ENCODE measurements at places on chromosomes 6 and 20. TPM values are rescaled to one million over a fixed set of nuclear protein-coding genes. Genes with fewer than 3 reads are reported as not detected.

LIN28B gene
- 1.4 TPM for total RNA-seq

ERVFRD-1 gene
- total RNA-seq = not detected

EYS gene
- 0.02 TPM for total RNA-seq

IL20RA gene
- 0.15 TPM for total RNA-seq

CDK5RAP1 gene
- total RNA-seq = 30.6 TPM

PSMB9 gene
- total RNA-seq = 18.0 TPM

TOX2 gene
- total RNA-seq = 14.2 TPM

TXLNB gene
- not detected for total RNA-seq

CYP21A2 gene
- total RNA-seq = not detected

PRL gene
- total RNA-seq = not detected

SIRPG gene
- not detected for total RNA-seq

SDCBP2 gene
- total RNA-seq = 1.4 TPM

LAMA2 gene
- 0.47 TPM for total RNA-seq

CRISP2 gene
- total RNA-seq = not detected

HMGCLL1 gene
- total RNA-seq = 0.08 TPM

HLA-DRA gene
- total RNA-seq = not detected

CFAP61 gene
- 0.20 TPM for total RNA-seq

TRIM27 gene
- total RNA-seq = 46.7 TPM

LRRC73 gene
- 0.71 TPM for total RNA-seq

SAMD3 gene
- not detected for total RNA-seq

YWHAB gene
- 204 TPM for total RNA-seq

LRRN4 gene
- total RNA-seq = not detected

LINC00237 gene
- total RNA-seq = not detected

CLPSL1 gene
- not detected for total RNA-seq

COL12A1 gene
- 4.5 TPM for total RNA-seq

PTCRA gene
- total RNA-seq = not detected

HBS1L gene
- 31.8 TPM for total RNA-seq

NAPB gene
- total RNA-seq = 2.6 TPM
